ENCODE measurements at places on chromosomes 4 and X.

- DNase-seq, result no peak
These were observed 44.5 kb upstream of the SLC4A4 start for GRCh38 chr4:71294301-71294700.

GRCh38 chrX:66071126-66071525 is 31.2 kb upstream of the VSIG4 start:
- DNase-seq, result no peak

- no peak for DNase-seq
These were observed 4.0 kb downstream of the HERC6 start for GRCh38 chr4:88382621-88383020.

DNA sequence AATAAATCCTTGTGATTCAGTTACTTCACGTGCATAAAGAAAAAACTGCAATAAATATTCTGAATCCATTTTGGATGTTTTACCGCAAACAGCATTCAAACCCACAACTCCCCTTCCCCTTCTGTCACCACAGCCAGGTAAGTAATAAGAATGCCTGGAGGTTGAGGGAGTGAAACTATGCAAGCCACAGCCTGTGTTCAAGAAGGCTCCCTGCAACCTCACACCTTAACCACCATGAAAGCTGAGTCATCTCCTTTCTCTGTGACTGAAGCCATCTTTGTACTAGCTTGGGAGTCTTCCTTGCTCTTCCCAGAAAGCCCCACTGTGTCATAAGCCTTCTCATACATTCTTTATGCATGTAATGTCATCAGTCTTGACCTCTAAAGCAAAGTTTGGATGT is 297.0 kb upstream of the PUDP start:
- no peak for DNase-seq

DNA sequence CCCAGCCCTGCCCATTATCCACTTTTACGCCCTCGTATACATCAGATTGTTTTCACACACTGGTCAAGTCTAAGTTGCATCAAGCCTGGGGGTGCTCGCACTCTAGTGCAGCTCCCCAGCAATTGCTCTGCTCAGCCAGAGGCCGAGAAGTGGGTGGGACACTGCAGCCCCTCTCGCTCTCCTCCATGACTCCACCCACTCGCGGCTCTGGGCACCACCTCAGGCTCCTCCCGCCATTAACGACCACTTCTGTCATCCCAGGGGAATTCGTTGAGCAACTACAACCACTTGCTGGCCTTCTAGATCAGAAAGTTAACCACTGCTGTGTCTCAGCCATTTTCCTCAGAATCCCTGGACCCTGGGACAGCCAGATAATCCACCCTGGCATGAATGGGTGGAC is 53.6 kb downstream of the ETNPPL start:
- no peak for DNase-seq

- DNase-seq, result no peak
These were observed 762.0 kb upstream of the PCDH10 start for GRCh38 chr4:132387060-132387459.

DNA sequence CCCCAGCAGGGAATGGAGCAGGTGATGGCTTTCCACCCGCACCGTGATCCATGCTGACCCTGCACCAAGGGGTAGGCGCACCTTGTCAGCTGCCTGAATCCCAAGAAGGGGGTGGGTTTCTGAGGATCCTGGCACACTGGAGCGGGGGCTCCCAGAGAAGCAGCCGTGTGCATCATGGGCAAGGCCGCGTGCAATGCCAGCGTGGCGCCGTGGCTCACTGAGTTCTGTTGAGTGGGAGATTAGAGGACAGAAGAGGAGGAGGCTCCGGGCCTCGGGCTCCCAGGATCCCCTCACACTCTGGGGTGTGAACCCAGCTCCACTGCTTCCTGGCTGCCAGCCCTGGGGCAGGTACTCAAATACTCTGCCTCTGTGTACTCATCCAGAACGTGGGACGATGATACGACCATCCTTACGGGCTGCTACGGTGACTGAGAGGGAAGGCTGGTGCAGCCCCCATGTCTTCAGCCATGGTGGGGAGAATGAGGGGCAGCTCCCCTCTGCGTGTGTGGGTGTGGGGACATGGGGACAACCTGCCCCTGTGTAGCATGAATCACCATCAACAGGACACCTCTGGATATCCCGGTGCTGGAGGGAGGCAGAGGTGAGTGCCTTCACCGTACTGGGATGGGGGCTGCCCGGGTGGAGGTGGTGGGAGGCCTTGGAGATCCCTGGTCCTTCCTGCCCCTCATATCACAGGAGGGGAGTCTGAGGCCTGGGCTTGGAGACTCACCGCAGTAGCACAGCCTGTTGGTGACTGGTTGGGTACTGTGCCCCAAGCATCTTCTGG is 52.6 kb downstream of the CPZ start:
- DNase-seq, result no peak

DNA sequence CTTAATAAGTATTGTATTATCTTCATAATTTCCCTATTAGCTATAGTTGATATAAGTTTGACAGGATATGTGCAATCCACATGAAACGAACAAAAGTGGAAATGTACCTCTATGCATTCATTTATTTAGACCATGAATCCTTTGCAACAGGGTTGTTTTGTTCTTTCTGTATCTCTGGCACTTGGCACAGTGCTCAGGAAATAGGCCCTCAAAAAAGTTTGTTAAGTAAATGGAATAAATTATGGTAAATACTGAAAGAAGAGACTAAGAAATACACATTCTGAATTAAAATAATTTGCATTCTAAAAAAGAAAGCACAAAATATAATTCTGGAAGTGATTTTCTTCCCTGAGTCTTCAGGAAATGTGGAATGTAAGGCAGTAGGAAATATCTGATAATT is 39.3 kb downstream of the TAPT1 start:
- DNase-seq, result no peak

- no peak for DNase-seq
These were observed 43.1 kb upstream of the CYP2U1 start for GRCh38 chr4:107888237-107888636.

GRCh38 chrX:40068048-40068447 is 29.7 kb downstream of the BCOR start:
- peak; percentile 7 for DNase-seq

DNA sequence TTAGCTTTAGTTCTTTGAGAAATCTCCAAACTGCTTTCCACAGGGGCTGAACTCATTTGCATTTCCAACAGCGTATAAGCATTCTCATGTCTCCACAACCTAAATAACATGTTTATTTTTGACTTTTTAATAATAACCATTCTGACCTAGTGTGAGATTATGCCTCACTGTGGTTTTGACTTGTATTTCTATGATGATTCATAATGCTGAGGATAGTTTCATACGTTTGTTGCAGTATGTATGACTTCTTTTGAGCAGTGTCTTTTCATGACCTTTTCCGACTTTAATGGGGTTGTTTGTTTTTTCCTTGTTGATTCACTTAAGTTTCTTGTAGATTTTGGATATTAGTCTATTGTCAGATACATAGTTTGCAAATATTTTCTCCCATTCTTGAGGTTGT is 1833.0 kb upstream of the PCDH10 start:
- no peak for DNase-seq

- DNase-seq, result no peak
These were observed 15.6 kb downstream of the PPP2R3B start for GRCh38 chrX:370963-371745.

GRCh38 chrX:37047776-37048175 is 39.6 kb downstream of the FAM47C start:
- no peak for DNase-seq

DNA sequence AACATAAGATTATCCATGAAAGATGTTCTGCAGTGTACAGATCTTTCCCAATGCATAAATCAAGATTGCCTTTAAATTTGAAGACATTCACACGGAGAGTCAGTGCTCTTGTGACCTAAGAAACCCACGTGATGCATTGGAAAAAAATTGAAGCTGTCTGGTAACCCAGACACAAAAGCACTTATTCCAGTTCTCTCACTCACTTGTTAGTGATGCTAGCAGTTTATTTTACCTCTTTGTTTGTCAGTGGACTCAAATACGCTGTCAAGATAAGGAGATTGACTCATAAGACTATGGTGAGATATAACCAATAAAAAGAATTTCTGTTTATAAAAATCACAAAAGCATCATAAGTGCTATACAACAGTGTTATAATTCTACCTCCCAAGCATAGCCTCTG is 245.8 kb upstream of the SMIM31 start:
- no peak for DNase-seq

DNA sequence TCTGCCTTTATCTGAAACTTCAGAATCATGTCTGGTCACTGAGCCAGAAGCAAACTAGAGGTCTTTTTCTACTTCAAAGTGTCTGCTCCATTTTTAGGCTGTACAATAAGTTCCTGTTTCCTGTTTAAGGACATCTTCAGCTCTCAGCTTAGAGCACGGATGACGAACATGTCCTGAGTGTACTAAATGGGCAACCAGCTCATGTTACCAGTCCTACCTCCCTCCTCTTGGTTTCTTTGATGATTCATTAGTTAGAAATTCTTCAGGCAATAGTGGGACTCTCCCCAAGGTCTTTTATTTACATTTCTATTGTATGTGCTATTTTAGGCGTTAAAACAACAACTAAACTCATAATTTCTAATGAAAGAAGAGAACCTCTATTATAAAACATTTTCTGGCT is 58.0 kb downstream of the ENPEP start:
- DNase-seq, result no peak

DNA sequence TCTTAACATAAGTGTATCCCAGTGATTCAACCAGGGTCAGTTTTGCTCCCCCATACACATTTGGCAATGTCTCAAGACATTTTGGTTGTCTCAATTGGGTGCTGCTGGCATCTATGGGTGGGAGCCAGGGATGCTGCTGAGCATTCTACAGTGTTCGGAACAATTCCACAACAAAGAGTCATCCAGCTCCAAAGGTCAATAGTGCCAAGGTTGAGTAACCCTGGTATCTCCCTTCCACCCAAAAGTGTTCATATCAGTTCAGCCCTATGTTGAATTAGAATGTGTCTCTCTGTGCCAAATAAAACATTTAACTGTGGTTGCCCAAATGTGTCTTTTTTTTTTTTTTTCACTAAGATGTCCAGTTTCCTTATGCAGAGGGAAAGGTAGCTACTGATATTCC is 129.4 kb upstream of the RAI2 start:
- DNase-seq, result no peak

DNA sequence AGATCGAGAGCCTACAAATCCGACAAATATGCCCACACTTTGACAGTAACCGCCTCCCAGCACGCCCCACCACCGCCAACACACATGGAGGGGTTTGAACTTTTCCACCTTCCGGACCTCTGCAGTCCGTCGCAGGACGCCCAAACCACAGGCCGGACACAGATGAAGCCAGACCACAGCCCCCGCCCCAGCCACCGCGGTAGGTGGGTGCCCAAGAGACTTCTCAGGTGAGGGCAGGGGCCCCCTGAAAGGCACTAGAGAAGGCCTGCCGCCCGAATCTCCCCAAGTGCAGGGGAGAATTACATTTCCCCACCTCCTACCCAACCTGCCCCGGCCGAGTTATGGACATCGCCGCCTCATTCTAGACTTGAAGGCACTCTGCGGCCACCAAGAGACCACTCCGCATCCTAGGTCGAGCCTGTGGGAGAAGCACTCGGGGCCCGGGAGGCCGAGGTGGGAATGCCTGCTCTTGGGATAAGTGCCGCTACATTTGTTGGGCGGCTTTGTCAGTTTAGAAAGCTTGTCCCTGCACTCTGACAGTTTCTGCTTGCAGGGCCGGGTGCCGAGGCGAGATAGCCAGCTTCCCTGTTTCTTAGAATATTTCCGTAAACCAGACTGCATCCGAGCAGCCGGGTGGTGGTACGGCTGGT is 21.5 kb downstream of the HAND2 start:
- DNase-seq, result no peak

- no peak for DNase-seq
These were observed 19.0 kb downstream of the FAM47E start for GRCh38 chr4:76270244-76271175.

DNA sequence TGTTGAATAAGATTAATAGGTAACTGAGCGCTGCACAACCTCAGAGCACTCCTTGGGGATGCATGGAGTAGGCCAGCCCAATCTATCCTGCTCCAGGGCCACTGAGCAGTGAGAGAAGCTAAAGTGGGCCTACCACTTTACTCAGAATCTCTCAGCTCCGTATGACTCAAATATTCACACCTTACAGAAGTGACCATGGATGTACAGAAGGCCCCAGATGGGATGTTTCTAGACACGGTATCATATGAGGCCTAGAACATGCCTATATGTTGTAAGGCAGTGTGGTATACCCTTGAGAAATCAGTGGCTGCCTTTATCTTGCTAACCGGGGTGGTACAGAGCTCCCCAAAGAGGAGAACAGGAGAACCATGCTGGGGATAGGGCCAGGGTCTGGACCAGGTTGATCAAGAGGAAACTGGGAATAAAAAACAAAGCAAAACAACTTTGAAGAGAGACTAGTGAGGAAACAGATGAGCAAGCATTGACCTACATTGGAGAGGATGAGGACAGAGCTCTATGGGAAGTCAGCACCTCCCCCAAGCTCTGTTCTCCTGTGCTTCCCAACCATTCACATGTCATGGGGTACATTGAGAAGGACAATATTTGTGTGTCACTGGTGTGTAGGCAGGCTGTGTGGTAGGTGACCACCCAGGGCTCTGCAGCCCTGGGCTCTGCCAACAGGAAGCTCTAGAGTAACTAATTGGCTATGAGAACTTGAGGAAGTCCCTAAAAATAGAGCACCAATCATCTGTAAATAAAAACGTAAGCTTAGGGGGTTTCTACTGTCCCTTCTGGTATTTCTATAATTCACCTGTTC is 31.4 kb downstream of the HOPX start:
- no peak for DNase-seq

DNA sequence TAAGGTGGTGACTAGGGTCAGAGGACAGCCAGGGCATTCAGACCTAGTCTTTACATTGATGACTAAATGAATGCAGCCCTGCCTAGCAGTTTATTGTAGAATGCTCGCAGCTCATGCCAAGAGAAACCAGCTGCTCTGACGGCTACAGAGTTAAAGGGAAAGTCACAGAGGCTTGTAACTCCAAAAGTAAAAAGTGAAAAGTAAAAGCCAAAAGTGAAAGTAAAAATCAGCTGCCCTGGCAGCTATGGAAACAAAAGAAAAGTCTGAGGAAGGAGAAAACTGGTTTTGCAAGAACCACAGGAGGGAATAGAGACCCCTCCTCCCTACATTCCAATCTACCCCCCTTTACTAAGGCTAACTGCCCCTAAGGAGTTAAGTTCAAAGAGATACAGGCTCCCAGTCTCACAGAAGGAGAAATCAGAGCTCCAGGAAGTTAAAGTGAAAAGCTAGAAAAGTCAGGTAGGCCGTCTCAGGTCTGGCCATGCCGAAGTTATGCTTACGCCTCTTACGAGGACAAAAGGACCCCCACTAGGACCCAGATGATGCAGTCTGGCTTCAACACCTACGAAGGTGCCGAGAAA is 6.0 kb downstream of the GAGE10 start:
- DNase-seq, result no peak

- no peak for DNase-seq
These were observed 277.3 kb upstream of the HAND2 start for GRCh38 chr4:173807347-173807746.

GRCh38 chrX:145843146-145843904 is 25.7 kb downstream of the SLITRK2 start:
- DNase-seq, result no peak

- no peak for DNase-seq
These were observed 9.2 kb downstream of the TMEM156 start for GRCh38 chr4:39023059-39023458.

DNA sequence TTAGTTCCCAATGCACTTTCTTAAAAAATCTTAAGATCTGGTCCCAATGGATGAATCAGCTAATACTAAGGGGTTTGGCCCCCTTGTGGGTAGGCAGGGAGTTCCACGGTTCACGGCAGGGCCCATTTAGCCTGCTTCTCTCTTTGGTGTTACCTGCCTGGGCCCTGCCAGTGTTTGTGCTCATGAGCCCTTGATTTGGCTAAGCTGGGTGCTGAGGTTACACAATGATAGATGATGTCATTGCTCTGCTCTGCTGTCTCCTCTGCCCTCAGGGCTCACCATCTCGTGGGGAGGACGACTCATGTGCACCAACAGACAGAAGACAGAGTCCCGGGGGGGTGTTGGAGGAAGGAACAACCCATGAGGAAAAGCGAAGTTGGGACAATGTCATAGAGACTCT is 24.4 kb downstream of the RTL5 start:
- DNase-seq, result no peak

Data from NCI-H146 (cell line).